ENCODE measurements at places on chromosomes 6 and 20.

- peak; percentile 4 for DNase-seq
Observed at GRCh38 chr20:32432277-32432676, 74.1 kb downstream of the ASXL1 start.

DNA sequence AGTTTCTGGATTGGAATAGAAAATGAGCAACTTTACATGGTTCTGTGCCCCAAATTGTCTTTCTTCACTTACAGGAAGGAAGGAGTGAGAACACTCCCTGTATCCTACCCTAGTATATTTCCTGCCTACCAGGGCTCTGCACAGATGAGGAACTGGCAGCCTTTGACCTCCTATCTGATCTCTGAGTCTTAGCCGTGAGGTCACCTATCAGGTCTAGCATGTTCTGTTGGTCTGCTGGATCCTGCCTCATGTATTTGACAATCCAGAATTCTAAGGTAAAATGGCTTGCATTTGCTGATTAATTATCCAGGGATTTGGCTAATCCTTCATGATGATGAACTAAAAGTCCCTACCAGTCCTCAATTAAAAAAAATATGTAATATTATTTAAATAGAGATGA lies 35.0 kb upstream of the TRAM2 start:
- no peak for DNase-seq

DNA sequence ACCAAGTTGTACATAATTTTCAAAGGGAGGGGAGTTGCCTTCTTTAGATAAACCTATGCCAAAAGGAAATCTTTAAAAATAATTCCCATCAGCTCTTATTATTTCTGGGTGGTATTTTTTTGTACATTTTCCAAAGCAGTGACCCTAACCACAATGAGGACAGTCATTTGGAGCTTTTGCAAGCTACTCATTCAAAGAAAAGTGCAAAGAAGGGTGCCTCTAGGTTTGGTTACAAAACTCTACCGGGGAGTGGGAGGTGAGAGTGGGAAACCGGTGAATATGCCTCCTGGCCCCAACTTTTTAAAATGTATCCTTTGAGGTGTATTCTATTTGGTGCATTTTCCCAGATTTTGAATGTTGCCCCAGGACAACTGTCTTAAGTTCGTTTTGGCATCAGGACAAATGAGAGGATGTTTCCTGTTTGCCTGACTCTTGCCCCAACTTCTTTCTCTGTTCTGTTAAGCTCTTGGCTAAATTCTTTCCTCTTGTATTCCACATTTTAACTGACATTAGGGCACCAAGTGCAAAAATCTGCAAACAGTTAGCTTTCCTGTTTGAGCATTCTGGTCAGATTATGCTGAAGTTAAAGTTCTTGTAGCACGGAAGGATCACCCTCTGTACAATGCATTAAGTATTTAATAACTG lies 78.9 kb downstream of the SLX4IP start:
- no peak for DNase-seq

DNA sequence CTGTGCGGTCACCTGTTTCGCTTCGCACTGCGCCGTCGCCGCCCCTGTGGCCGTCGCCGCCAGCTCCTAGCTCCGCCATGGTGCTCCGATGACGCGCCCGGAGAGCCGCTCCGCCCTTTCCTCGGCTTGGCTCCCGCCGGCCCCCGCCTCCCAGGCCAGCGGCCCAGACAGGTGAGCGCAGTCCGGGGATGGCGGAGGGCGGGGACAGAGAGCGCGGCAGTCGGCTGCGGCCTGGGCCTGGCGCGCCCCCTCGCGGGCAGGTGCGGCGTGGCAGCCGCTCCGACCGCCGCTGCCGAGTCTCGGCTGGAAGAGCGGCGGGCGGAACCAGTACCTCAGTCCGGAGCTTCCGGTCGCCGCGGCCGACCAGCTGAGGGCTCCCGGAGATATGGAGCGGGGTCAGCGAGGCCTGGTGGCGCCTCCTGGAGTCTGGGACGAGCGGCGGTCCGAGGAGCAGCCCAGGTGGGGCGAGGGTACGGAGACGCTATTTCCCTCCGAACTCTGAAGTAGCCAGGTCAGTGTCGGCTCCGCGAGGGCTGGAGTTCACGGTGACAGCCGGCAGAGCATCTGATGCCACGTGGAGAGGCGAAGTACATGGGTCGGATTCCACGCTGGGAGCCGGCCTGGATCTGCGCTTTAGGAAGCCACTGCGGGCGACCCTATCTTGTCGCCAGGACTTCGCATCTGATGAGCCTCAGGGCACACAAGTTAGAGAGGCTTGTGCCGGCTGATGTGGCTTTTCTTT lies at the start of gene MAP7:
MAP7 (minus strand) TSS at position 93 of the 742 bp plus-strand sequence; CDS start at position 79, 14 bp downstream.
- peak; percentile 88 for DNase-seq

- no peak for DNase-seq
Observed at GRCh38 chr6:115887891-115888290, 172.8 kb downstream of the FRK start.

GRCh38 chr6:159935633-159936032 lies 33.2 kb upstream of the IGF2R start:
- no peak for DNase-seq

DNA sequence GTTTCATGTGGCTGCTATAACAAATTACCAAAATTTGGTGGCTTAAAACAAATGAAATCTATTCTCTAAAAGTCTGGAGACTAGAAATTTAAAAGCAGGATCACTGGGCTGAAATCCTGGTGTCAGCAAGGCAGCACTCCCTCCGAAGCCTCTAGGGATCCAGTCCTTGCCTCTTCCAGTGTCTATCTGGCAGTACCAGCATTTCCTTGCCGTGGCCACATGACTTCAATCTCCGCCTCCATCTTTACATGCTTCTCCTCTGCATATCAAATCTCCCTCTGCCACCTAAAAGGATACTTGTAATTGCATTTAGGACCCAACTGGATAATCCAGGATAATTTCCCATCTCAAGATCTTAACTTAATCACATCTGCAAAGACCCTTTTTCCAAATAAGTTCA lies 30.2 kb downstream of the ARHGAP18 start:
- no peak for DNase-seq

DNA sequence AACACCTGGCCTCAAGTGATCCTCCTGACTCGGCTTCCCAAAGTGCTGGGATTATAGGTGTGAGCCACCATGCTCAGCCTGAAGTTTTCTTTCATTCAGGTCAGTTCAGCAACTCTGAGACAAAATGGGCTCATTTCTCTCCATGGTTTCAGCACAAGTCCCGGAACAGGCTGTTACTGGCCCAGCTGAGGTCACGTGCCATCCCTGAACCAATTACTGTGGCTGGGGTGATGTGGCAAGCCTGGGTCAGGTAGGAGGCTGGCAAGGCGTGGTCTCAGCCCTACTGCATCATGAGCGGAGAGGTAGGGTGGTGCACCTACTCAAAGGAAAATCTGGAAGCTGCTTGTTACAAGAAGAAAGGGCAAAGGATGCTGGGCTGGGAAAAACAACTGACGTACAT lies 326.4 kb downstream of the KIF16B start:
- no peak for DNase-seq

DNA sequence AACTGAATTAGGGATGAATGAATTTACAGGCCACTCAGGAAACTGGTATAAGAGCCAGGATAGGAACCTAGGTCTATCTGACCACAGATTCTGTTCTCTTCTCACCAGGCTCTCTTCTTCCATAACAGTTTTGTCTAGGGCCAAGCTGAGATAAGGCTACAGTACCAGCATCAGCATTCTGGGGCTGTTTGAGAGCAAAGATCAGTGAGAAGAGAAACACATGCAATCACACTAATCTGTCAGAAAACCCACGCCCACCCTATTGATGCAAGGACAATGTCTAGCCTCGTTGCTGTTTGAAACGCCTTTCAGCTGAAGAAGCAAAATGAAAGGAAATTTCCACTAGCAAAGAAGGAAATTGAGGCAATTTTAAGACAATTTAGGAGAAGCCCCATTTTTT lies 137.7 kb downstream of the LCA5 start:
- no peak for DNase-seq

GRCh38 chr6:130233330-130233729 lies 10.6 kb upstream of the SAMD3 start:
- DNase-seq, result no peak

DNA sequence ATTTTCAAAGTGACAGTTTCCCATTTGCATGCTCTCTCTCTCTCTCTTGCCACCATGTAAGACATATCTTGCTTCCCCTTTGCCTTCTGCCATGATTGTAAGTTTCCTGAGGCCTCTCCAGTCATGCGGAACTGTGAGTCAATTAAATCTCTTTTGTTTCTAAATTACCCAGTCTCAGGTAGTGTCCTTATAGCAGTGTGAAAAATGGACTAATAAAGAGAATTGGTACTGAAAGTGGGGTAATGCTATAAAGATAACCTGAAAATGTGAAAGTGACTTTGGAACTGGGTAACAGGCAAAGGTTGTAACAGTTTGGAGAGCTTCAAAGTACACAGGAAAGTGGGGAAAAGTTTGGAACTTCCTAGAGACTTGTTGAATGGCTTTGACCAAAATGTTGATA lies 389.8 kb downstream of the GRIK2 start:
- no peak for DNase-seq

DNA sequence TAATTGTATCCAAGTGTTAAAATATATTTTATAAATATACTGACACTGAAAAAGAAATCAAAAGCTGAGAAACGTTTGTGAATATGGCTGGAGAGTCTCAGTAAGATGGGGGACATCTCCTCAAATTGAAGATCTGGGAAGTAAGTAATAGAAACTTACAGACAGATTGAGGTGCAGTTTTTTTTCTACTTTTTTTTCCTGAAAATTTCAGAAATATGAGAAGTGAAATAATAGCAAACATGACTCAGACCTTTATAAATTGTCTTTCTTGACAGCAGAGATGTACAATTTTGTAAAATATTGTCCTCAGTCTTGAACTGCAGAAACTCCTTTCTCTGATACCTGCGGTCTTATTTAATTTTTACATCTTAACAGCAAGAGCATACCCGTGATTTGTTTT lies 347.1 kb downstream of the UTRN start:
- DNase-seq, result no peak

DNA sequence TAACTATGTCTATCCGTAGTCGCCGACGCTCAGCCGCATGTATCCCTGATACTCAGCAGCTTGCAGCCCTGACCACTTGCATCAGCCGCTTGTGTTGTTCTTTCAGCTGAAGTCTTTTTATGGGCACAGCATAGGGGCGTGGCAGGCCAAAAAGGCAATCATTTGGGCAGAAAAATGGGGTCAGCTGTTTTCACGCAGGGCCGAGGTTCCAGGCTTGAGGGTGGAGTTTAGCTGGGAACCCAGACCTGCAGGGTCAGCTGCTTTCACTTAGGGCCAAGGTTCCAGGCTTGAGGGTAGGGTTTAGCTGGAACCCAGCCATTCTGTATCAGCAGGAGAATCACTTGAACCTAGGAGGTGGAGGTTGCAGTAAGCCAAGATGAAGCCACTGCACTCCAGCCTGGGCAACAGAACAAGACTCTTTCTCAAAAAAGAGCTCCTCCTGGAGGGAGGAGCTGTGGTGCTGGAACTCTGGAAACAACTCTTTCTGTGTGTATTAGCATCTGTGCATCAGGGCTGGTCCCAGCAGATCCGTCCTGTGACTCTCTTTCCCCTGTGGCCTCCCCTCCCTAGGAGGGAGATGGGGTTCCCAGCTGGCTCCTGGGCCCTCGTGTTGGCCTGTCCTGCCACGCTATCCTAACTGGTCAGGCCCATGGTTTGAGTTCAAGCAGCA lies 56.9 kb upstream of the PRND start:
- DNase-seq, result no peak

DNA sequence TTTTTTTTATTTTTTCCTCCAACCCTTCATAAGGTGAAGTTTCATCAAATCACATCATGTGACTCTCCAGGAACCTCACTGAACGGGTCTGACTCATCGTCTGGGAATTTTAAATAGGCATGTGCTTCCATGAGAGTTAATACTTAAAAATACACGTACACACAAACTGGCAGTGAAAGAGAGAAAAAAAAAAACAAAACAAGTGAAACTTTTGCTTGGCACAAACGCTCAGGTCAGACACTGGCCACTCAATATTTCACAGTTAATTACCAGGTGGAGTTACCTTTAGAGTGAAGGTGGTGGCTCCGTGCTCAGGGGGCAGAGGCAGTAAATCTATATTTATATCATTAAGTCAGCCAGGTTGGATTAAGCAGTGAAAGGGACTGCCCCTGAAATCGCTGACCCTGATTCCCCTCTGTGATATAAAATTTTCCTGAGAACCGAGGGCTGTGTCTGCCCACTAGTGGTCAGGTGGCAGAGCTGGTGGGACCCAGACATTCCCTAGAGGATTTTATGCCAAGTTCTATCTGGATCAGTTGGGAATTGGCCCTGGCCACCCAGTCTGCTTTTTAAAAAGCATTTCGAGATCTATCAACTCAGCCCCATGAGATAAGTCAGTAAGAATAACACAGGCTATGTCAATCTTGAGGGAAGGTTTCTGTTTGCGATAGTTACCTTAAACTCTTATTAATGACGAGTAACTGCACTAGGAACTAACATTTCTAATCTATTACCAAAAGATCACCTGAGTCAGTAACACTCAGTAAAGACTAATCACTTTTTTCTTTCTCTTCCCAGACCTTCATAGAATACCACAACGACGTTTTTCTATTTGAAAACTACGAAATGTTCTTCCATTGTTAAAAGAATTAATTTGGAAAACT lies 259.1 kb downstream of the HDGFL1 start:
- no peak for DNase-seq

DNA sequence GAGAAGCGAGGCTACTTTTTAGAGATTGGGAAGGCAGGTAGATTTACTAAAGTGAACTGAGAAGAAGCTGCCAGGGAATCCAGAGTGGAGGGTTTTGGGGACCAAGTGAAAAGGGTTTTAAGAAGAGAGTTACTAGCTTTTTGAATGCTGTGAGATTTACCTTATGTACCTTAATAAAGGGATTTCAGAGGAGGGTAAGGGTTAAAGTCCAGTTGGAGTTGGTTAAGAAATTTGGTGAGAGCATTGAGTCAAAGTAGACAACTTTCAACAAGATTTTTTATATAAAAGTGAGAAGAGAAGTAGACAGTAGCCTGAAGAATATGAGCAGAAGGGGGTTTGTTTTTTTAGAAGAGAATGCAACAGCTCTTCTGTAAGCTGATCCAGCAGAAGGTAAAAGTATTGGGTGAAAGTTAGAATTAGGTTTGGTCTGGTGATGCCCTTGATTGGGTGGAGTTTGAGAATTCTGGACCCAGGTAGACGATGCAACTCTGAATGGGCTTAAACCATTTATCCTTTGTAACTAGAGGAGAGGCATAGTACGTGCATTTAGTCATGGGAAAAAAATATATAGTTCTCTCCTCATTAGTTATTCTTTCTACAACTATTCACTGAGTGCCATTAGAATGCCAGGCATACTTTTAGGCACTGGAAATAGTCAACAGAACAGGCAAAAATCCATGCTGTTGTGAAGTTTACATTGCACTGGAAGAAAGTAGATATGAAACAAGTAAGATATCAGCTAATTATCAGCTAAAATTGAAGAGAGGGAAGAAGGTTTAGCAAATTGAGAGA lies 44.8 kb downstream of the ATRN start:
- no peak for DNase-seq

DNA sequence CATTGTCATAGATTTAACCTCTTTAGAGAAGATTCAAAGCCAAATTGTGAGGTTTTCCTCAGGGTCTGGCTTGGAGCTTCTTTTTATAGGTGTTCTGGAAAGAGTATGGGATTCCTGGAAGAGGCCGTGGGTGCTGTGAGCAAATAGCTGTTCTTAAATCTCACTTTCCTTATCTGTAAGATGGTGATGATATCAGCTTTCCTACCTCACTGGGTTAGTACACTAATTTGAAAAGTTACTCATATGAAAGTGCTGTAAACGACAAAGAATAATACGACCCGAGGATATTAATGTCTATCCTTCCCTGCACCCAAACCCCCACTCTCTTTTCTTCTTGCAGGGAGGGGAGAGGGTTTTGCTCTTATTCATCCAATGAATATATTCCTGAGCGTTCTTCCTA lies 116.9 kb upstream of the ENPP5 start:
- no peak for DNase-seq

GRCh38 chr6:35804996-35805736 lies at the start of gene LHFPL5:
Gene LHFPL5, plus strand, starts transcription at chr6:35805352. Its CDS starts 319 bp downstream, at chr6:35805671.
- peak; percentile 11 for DNase-seq

GRCh38 chr6:32166411-32167061 lies 2.1 kb downstream of the EGFL8 start:
- no peak for DNase-seq

Data from NCI-H2107 (cell line).